ENCODE measurements at places on chromosomes 3 and 15. TPM values are rescaled to one million over a fixed set of nuclear protein-coding genes. Genes with fewer than 3 reads are reported as not detected.

The SI gene
- not detected for total RNA-seq

The RASGRP1 gene
- 1.2 TPM for total RNA-seq

The UACA gene
- total RNA-seq, result 251 TPM

The DTWD1 gene
- total RNA-seq, result 62.1 TPM

DNA sequence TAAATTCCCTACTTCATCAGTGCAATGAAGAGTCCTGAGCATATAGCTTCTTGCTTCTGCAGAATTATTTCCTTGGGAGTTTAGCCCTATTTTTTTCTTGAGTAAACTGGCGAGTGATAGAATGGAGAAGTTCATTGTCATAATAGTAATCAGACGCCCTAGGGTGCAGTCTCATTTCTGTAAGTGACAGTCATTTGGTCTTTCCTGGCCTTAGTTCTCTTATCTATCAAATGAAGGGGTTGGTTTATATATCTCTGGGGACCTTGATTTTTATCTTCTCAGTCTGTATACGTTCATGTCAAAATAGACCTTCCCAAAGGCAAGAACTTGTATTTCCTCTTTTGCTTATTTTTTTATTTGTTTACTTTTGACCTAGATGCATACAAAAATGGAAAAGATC is 9.9 kb upstream of the ALPK3 start:
- DNase-seq, result no peak

- no peak for DNase-seq
These were observed 5.2 kb downstream of the RCCD1 start for GRCh38 chr15:90959894-90960293.

DNA sequence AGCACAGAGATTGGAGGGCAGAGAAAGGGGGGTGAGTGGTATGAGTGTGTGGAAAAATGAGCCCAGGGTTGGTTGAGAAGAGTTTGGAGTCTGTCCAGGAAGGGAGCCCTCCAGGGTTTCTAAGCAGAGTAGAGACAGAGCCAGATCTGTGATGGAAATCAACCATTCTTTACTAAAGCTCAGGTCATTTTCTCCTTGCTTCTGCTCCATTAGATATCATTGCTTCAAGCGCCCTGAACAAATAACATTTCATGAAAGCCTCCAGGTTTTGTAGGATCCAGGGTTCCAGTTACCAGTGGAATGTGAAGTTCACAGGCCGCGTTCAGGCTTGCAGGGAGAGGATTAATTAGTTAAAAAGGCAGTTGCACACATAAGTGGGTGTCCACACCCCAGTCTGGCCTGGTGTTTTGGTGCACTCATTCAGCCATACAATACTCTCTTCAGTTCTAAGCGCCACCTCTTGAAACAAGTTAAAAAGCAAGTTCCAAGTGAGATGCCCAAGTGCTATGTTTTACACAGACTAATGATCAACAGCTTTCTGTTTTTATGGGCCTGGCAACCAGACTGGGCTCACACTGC is 16.4 kb upstream of the BOC start:
- DNase-seq, result no peak

- DNase-seq, result no peak
These were observed 151.1 kb upstream of the ROPN1 start for GRCh38 chr3:124143047-124143446.

DNA sequence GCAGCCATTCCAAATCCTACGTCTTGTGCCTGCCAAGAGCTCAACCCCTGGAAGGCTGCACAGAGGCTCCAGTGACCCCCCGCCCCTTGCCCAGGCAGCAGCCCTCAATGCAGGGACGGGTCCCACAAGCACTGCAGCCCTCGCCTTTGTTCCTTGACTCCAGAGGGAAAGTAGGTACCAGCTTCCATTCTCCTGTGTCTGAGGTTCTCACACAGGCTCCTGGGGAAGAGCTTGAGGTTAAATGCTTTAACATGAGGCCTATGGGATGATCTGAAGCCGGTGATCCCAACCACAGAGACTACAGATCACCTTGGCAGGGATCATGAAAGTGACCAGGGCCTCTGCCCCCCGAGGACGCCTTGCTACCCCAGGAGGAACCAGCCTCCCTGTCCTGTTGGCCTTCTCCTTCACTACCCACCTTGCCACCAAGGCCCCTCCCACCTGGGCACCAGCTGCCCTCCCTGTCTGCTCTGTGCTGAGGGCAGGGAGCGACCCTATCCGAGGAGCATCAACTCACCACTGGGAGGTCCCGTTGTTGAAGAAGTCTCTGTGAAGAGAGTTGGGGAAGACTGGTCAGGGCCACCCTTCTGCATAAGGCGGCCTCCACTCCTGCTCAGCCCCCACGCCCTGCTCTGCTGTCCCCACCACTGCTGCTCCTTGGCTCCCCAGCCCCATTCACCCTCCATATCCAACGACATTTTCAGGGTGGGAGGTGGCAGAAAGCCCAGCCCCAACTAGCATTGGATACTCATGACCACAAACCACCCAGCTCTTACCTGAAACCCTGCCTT is 95.3 kb downstream of the SEC22A start:
- no peak for DNase-seq

- no peak for DNase-seq
These were observed 443.2 kb upstream of the AZI2 start for GRCh38 chr3:28791713-28792255.

GRCh38 chr3:44323341-44323955 is 15.1 kb upstream of the TCAIM start:
- DNase-seq, result peak; percentile 85

GRCh38 chr3:177935047-177935446 is 601.2 kb upstream of the KCNMB2 start:
- no peak for DNase-seq

DNA sequence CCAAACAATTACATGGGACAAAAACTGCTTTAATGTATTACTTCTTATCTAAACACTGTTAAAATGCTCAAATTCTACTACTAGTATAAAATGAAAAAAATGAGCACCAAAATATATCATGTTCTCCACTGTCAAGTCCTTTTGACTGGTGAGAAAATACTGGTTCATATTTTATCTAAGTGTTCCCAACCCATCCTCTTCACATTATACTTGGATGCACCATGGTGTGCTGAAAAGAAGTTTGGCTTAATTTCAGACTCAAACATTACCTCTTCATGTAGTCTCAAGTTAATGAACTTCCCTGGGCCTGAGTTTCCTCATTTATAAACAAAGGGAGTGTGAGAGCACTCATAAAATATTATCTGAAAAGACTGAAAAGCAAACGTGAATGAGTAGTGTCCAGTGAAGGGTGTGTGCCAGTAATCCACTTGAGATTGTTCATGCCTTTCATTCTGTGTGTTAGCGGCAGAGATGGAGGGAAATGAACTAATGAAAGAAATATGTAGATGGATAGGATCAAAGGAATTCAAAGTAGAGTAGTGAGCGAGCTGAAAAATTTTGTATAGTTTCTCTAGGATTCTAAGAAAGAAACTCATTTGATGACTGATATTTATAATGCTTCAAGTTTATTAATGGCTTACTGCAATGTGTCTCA is 263.2 kb downstream of the NLGN1 start:
- no peak for DNase-seq

GRCh38 chr3:64174328-64174727 is 50.9 kb downstream of the PRICKLE2 start:
- DNase-seq, result no peak

DNA sequence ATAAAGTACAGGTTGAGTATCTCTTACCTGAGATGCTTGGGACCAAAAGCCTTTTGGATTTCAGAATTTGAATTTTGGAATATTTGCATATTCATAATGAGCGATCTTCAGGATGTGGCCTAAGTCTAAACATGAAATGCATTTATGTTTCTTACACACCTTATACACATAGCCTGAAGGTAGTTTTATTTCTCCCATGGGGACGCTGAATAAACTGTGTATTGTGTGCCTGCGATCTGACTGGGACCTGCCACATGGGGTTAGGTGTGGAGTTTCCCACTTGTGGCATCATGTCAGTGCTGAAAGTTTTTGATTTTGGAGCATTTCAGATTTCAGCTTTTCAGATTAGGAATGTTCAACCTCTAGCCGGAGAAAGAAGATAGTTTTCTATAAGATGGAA is 35.5 kb downstream of the UBE2E2 start:
- DNase-seq, result no peak

DNA sequence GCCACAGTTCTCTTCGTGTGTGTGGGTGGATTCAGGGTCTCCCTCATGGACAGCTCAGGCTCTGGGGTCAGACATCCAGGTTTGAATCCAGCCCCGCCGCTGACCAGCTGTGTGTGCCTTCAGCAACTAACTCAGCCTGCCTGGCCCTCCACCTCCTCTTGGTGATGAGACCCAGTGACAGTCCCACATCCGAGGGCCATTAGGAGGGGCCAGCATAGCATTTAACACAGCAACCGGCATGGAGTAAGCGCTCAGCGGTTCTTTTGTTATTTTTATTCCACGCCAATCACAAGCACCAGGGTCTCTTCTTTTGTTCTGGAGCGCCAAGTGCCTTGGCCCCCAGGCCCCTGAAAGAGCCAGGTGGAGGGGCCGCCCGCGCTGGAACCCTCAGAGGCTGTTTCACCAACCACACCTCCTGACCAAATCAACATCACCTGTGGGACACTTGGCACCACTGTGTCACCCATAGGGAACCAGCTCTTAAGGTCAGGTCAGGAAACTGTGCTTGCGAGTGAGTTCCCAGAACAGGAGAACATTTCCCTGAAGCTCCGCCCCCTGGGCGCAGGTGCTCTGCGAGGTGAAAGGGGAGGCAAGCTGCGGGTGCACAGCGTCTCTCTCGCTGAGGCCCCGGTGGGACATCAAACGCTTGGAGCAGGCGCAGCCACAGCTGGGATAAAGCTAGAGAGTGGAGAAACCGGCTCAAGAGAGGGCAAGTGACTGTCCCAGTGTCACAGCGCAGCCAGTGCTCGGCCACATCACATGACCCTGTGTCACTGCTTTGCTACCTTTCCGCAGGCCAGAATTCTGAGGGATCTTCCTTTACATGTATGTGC is 311.3 kb downstream of the UACA start:
- no peak for DNase-seq

GRCh38 chr3:52405601-52406110 is 39.2 kb downstream of the SEMA3G start:
- peak; percentile 27 for DNase-seq

DNA sequence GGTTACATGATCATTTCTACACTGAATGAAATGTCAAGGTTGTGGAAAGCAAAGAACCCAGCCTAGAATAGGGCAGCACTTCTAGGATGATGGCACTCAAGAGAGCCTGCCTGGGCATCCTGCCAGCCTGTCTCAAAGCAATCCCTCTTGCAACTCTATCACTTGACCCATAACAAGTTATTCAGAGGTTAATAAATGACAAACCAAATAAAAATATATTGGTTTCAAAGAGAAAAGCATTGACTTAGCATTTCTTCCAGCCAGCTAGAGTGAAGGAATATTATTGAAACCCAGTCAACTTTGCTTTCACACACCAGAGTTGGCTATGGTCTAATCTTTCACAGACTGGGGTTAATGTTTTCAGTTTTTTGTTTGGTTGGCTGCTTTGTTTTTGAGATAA is 214.6 kb upstream of the UBE2E2 start:
- no peak for DNase-seq

DNA sequence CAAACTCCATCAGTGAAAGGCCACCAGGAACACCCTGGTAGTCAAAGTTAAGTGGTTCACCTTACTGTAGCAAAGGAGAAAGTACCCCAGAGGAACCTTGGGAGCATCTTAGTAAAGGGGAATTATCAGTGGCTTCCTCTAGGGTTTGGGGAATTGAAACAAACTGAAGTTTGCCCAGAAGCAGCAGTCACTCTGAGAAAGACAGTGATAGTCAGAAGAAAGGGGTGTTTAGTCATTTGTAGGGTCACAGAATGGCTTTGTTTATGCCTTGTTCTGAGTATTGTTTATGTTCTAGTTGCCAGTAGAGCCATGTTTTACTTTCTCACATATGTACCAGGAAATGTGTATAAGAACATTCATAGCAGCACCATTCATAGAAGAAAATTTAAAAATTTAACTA is 93.8 kb downstream of the FHIT start:
- no peak for DNase-seq
